Left colon (tissue), 2 donors: ENCODE measurements at places on chromosomes 3 and 15. TPM values are rescaled to one million over a fixed set of nuclear protein-coding genes. Genes with fewer than 3 reads are reported as not detected.

- no peak for DNase-seq
These were observed 46.3 kb downstream of the ARHGAP31 start for GRCh38 chr3:119340446-119340845.

- peak; percentile 60 for DNase-seq
These were observed 50.3 kb downstream of the CHSY1 start for GRCh38 chr15:101201411-101202174.

- no peak for DNase-seq
These were observed 18.7 kb upstream of the GK5 start for GRCh38 chr3:142244056-142244455.

DNA sequence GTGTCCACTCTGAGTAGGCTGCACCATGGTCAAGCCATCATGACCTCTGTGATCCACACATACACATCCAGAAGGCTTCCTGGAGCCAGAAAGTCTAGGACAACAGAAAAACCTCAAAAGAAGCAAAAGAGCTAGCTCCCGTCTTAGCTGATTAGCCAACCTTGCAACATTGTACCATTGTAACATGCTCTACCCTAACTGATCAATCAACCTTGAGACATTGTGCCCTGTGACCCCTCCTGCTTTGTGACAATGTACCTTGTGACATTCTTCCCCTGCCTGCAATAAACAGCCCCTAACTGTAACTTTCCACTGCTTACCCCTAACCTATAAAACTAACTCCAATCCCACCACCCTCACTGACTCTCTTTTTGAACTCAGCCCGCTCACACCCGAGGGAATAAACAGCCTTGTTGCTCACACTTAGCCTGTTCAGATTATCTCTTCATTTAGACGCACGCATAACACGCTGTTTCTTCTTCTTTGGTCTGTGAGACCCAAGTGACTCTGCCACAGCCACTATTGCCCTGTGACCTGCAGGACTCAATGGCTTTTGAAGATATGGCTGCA is 1104.6 kb downstream of the OTOL1 start:
- no peak for DNase-seq

GRCh38 chr3:27716309-27716708 is 5.8 kb downstream of the EOMES start:
- no peak for DNase-seq

- no peak for DNase-seq
These were observed 691 bp upstream of the HDGFL3 start for GRCh38 chr15:83208367-83208661.

DNA sequence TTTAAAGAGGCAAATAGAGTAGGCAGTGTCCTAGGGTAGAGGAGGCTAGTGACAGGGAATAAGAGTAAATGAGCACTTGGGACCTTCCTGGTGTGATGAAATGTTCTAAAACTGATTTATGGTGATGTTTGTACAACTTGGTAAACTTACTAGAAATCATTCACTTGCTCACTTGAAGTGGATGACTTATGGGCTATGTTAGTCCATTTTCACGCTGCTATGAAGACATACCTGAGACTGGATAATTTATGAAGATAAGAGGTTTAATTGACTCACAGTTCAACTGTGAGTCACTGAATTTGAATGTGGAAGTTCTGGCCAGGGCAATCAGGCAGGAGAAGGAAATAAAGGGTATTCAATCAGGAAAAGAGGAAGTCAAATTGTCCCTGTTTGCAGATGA is 31.7 kb upstream of the DHX36 start:
- DNase-seq, result no peak

The SV2B gene
- total RNA-seq, result 0.61 TPM

The CCR1 gene
- 1.3 TPM for total RNA-seq

The UBA7 gene
- 71.6 TPM for total RNA-seq

The FGF12 gene
- total RNA-seq, result 0.56 TPM

The AP3B2 gene
- total RNA-seq, result 1.3 TPM
